ENCODE measurements at places on chromosomes 3 and 15. TPM values are rescaled to one million over a fixed set of nuclear protein-coding genes. Genes with fewer than 3 reads are reported as not detected.

GOLGA6A gene
- not detected for total RNA-seq

CCR9 gene
- not detected for total RNA-seq

SMCO1 gene
- total RNA-seq = not detected

RPS17 gene
- 2,665 TPM for total RNA-seq

TMC3 gene
- total RNA-seq = not detected

GRCh38 chr3:96755519-96755918 lies 58.9 kb upstream of the EPHA6 start:
- H3K27me3 ChIP-seq = no peaks in the 10 kb centered on the region
- H3K36me3 ChIP-seq = no peaks in the 10 kb centered on the region
- no peak for DNase-seq
- no peaks in the 10 kb centered on the region for H3K4me1 ChIP-seq

DNA sequence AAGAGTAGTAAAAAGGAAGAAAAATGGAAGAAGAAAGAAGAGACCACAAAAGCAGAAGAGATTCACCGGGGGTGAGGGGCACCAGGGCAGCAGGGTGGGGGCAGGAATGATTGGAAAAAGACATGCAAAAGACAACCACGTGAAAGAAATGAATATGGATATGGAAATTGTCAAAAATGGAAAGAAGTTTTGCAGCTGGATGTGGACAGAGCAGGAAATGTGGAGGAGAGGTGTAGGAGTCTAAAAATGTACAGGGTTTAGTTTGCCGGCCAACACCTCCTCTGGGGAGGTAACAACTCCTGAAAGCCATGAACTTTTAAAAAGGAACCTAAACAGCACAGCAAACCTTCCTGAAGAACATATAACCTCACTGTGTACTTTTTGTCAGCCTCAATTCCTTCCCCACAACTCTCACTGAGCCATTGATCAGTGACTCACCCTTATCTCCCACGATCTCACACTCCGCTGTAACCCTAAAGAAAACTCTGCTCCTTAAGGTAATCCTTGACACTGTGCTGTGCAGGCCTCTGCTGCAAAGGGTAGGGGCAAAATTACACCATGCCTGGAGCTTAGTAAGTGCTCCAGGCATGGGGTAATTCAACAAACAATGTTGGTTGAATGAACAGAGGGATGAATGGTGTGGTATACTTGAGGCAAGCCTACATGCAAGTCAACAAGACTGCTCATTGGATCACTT lies 100.2 kb upstream of the BOC start:
- no peaks in the 10 kb centered on the region for H3K27me3 ChIP-seq
- no peaks in the 10 kb centered on the region for H3K36me3 ChIP-seq
- no peak overlapping the region for H3K4me3 ChIP-seq
- no peak for DNase-seq
- H3K27ac ChIP-seq = no peak overlapping the region

- no peak overlapping the region for H3K4me3 ChIP-seq
- H3K4me1 ChIP-seq = peaks cover 3% of the 10 kb centered on the region
- peaks cover 1% of the 10 kb centered on the region for H3K36me3 ChIP-seq
- H3K27ac ChIP-seq = no peak overlapping the region
Measured at GRCh38 chr3:159996018-159996417, 7.4 kb downstream of the IL12A start.

- H3K27me3 ChIP-seq = no peaks in the 10 kb centered on the region
- H3K27ac ChIP-seq = no peak overlapping the region
- H3K36me3 ChIP-seq = no peaks in the 10 kb centered on the region
- peaks cover 15% of the 10 kb centered on the region for H3K4me1 ChIP-seq
- no peak overlapping the region for H3K4me3 ChIP-seq
Measured at GRCh38 chr3:5192571-5193365, 5.3 kb downstream of the EDEM1 start.

DNA sequence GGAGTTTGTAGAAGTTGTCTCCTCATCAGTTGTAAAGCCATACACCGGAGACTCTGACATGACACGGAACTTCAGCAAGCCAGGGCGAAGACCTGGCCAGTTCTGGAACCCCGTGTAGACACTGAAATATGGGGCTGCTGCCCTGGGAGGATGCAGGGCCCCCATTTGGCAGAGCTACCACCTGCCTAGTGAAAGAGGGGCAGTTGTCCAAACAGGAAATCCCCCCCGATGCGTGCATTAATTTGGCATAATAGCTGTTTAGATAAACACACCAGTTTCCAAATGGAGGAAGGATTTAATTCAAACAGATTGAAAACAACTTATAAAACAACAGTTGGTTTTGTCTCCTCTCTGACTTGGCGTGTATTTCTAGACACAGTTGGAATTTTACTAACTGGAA lies 357.2 kb downstream of the GABRG3 start:
- DNase-seq = no peak
- H3K27ac ChIP-seq = no peak overlapping the region
- no peaks in the 10 kb centered on the region for H3K27me3 ChIP-seq
- H3K36me3 ChIP-seq = no peaks in the 10 kb centered on the region

DNA sequence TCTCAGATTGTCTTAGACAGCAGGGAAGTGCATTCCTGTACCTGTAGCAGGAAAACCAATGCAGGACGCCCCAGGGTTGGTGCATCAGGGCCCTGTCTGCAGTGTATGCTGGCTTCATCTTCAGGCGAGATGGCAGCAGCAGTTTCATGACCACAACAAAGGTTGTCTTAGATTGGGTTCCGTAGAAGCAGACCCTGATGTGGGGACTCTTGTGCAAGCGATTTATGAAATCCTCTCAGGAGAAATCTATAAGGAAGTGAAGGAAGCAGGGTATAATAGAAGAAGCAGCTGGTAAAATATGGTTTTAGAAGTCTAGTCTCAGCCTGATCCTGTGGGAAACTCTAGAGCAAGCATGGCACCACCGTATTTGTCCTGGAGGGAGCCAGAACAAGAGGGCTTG lies 25.0 kb downstream of the DNAH1 start:
- H3K27ac ChIP-seq = no peak overlapping the region
- no peaks in the 10 kb centered on the region for H3K27me3 ChIP-seq
- DNase-seq = no peak
- H3K4me3 ChIP-seq = no peak overlapping the region
- H3K36me3 ChIP-seq = no peaks in the 10 kb centered on the region
- peaks cover 2% of the 10 kb centered on the region for H3K4me1 ChIP-seq

GRCh38 chr15:39363761-39364586 lies 216.9 kb upstream of the THBS1 start:
- peaks cover 9% of the 10 kb centered on the region for H3K4me1 ChIP-seq
- H3K36me3 ChIP-seq = no peaks in the 10 kb centered on the region
- no peaks in the 10 kb centered on the region for H3K27me3 ChIP-seq

- H3K4me1 ChIP-seq = no peaks in the 10 kb centered on the region
- H3K27me3 ChIP-seq = no peaks in the 10 kb centered on the region
- no peak overlapping the region for H3K4me3 ChIP-seq
- no peak for DNase-seq
- H3K27ac ChIP-seq = no peak overlapping the region
Measured at GRCh38 chr15:95826412-95827195, 503.9 kb upstream of the NR2F2 start.

DNA sequence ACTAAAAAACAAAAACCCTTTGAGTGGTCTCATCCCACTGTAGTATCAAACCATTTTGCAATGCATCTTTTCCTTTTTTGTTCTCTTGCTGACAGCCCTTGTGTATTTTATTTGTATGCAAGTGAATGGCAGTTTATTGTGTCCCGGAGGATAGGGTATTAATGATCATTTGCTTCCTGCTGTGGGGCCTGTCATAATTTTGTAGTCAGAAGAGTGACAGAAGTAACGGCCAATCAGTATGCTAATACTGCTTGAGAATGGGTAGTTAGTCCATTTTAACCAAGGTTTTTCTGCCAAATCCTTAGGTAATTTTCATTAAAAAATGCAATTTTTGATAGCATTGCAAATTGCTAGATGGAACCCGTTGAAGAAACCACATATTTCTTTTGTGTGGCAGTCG lies 75.5 kb upstream of the PLSCR5 start:
- H3K4me1 ChIP-seq = no peaks in the 10 kb centered on the region
- H3K27ac ChIP-seq = no peak overlapping the region
- no peak overlapping the region for H3K4me3 ChIP-seq
- no peaks in the 10 kb centered on the region for H3K36me3 ChIP-seq
- no peaks in the 10 kb centered on the region for H3K27me3 ChIP-seq
- no peak for DNase-seq

- no peak overlapping the region for H3K27ac ChIP-seq
- no peak for DNase-seq
- peaks cover 6% of the 10 kb centered on the region for H3K4me1 ChIP-seq
- H3K27me3 ChIP-seq = no peaks in the 10 kb centered on the region
Measured at GRCh38 chr3:15431256-15431837, 3.9 kb downstream of the EAF1 start.
